NCI-H1105 treated with DMSO at 0.1 percent for 48 hours (cell line): ENCODE measurements at places on chromosomes 1 and 21.

DNA sequence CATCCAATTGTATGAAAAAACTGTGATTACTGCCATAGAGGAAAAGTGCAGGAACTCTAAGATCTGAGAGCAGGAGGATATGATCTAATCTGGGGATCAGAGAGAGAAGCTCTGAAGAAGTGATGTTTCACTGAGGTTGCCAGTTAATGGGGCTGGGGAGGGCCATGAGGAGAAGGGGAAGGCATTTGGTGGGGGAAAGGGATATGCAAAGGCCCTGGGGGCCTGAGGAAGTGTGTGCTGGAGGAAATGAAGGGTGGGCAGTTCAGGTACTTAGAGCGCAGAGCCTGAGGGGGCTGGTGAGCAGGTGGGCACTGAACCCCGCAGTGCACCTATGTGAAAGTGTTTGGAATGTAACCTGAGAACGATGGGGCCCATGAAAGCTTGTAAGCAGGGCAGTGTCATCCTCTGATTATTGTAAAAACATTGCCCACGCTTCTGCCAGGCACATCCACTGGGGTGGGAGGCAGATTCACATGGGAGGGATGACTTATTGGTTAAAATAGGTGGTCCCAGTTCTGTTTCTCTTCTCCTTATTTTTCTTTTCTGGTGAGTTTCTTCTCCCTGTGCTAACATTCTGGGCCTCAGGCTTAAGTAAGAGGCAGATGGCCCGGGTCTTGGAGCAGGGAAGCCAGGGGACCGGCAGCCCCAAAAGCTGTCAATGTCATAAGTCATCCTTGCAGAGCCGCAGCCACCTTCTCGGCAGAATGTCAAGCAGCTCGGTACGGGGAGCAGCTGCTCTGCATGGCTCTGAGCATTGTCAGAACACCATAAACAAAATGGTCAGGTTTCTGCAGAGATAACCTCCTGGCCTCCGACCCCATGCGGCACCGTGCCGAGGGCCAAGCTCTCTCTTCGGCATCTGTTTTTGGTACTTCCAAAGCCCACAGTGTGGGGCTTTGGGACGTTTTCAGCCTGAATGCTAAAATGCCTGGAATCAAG lies 492.0 kb upstream of the VAMP3 start:
- no peak for DNase-seq

GRCh38 chr1:38696371-38696770 lies 163.2 kb downstream of the RRAGC start:
- no peak for DNase-seq

- no peak for DNase-seq
Observed at GRCh38 chr1:143698016-143698415, 273.8 kb downstream of the FAM72C start.

DNA sequence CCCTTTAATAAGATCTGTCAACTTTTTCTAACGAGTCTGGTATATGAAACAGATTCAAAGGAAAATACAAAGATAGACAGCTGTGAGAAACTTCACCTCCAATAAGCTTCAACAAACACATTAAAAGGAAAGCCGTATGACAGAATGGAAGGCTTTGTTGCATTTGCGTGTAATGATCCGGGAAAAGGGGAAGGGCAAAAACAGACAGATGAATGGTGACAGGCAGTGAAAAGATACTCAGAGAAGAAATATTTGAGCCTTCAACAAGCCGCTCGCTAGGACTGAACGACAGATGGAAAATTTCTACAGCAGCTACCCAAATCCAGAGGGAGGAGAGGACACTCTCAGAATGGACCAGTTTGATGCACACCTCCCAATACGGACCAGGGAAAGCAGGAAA lies 14.9 kb downstream of the COPA start:
- DNase-seq: no peak

- DNase-seq: peak; percentile 75
Observed at GRCh38 chr1:56578963-56579875, at the start of gene PLPP3. Gene PLPP3 (minus strand): TSS chr1:56579563. CDS start chr1:56579016, 547 bp downstream.

- peak; percentile 72 for DNase-seq
Observed at GRCh38 chr21:32248571-32249461, 30.0 kb downstream of the MIS18A start.

DNA sequence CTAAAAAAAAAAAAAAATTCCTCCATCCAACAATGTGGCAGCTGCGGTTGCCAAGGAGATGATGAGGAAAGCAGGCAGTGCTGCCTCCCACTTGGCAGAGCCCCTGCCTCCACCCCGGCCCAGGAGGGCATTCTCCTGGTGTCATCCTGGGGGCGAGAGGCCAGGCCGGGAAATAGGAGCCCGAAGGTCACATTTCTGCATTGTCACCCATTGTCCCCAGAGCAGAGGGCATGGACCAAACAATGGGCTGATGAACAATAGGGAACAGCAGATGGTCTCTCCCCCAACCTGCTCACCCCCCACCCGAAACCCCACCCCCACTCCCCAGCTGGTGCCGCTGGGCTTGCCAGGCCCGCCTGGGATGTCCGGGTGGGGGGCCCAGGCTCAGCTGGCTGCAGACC lies 37.3 kb downstream of the CAMK2N1 start:
- DNase-seq: no peak

GRCh38 chr1:45623972-45624371 lies at the start of gene CCDC17:
Gene CCDC17 (minus strand): TSS chr1:45624054. CDS start chr1:45623909, 145 bp downstream.
- no peak for DNase-seq

DNA sequence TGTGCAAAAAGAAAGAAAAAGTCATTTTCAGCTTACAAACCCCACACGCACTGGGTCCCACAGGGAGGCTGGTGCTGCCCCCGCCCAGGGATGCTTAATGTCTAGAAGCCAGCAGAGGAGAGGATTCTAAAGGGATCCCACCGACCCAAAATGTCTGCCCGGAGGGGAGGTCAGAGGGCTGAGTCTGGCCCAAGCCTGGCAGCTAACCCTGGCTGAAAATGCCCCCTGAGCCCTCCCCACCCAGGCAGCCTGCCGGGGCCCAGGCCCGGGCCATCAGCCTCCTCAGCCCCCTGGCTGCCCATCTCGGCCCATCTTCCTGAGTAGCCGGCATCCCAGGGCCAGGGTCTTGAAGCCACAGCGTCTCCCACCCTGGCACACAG lies 33.5 kb downstream of the ACOT7 start:
- no peak for DNase-seq

- DNase-seq: no peak
Observed at GRCh38 chr21:43208561-43209332, 39.9 kb downstream of the CRYAA start.

DNA sequence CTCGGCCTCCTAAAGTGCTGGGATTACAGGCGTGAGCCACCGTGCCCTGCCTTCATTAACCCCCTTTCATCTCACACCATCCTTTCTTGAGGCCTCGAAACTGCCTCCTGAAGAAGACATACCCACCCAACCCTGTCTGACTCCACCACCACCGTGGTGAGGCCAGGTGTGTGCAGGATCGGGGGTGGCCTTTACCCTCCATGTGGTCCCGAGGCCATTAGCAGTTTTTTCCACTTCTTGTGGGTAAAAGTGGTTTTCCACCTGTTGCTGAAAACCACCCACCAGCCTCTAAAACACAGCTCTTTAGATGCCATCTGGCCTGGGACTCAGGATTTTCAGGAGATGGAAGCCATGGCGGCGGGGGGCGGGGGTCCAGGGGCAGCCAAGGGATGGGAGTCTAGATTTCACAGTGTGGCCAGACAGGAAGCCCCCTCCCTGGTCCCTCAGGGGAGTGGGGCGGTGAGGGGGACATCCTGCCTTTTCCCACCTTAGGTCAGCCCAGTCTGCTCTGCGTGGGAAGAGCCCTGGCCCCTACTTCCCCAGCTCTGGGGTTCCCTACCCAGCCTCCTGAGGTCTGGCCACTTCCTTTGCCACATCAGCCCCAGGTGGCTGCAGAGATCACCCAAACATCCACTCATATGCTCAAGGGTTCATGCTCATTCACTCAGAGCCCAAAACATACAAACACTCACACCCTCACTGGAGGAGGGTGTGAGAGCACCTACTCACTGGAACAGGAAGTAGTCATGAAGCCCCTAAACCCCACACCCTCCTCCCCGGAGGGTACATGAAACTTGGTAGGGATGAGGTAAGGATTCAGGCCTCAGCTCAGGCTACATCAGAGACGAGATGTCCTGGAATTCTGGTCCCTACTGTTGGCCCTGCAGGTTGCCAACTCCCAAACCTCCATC lies 2.3 kb downstream of the FGR start:
- no peak for DNase-seq
